ENCODE measurements at places on chromosomes 3 and 15.

DNA sequence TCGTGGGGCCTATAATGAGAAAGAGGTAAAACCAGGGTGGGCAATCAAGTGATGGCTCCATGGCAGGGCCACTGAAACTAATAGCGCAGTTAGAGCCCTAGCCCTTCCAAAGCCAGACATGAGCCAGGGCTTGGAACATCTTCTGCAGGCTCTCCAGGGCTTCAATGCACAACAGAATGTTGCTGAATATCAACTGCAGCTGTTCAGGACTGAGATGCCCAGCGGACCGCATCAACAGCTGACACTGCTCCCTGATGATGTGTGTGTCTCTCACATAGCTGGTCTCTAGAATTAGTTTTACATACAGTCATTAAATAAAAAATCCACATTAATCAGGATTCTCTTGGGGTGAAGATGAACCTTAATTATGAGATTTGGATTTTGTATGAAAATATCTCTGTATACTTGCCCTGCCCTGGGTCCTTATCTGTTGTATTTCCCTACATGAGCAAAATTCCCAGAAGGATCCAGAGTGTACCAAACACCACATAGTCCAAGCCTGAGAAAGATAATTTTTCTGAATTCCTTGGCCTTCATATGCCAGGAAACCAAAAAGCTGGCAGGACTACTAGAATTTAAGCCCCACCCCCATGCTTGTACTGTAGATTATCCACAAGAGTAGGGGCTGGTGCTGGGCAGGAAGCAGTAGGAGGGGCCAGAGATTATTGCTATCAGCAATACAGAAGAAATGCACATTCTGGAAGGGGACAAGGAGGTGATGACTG lies 7.7 kb upstream of the GOLGB1 start:
- DNase-seq: no peak

GRCh38 chr3:119786409-119786808 lies 4.5 kb downstream of the NR1I2 start:
- DNase-seq: no peak

DNA sequence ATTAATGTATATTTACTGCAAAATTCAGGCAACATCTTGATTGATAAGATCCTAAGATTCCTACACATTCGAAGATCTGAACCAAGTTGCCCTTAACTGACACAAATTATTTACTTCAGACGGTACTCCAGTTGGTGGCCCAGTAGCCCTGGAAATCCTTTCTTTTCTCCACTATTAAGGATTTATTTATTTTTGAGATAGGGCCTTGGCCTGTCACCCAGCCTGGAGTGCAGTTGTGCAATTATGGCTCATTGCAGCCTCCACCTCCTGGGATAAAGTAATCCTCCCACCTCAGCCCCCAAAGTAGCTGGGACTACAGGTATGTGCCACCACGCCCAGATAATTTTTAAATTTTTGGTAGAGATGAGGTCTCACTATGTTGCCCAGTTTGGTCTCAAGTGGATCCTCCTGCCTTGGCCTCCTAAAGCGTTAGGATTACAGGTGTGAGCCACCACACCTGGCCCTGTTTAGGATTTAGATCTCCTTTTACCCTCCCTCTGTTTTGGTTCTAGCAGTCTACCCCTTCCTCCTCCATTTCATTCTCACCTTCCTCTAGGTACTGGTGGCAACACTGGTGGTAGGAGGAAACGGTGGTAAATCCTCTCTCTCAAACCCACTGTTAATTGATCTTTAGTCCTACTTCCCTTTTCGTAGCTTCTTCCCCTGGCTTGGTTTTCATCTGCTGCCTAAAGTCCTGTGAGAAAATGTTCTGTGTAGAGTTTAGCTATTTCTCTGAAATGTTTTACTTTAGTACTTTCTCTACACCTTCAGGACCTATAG lies 12.7 kb upstream of the ZNF609 start:
- peak; percentile 73 for DNase-seq

- DNase-seq: peak; percentile 78
These were observed 73.8 kb downstream of the FLNB start for GRCh38 chr3:58082047-58082446.
